ENCODE measurements at places on chromosomes 2 and 18.

- no peak for DNase-seq
Observed at GRCh38 chr2:23231865-23232264, 153.1 kb upstream of the KLHL29 start.

- no peak for DNase-seq
Observed at GRCh38 chr18:22432657-22433137, 15.0 kb upstream of the CTAGE1 start.

DNA sequence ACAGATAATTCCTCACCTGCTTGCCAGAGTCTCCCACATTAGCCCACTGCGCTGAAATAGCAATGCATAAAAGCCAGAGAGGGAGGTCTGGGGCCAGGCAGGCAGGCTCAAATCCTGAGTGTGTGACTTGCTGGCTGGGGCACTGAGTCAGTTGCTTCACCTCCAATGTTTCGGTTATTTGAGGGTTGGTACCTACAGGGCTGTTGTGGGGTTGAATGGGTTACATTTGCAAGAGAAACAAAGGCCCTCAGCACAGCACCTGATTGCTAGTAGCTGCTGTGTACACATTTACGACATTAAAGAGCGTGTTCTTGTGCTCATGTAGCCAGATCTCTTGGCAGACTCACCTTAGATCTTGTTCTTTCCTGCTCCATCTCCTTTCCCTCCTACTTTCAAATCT is 34.1 kb upstream of the FAM110C start:
- no peak for DNase-seq

DNA sequence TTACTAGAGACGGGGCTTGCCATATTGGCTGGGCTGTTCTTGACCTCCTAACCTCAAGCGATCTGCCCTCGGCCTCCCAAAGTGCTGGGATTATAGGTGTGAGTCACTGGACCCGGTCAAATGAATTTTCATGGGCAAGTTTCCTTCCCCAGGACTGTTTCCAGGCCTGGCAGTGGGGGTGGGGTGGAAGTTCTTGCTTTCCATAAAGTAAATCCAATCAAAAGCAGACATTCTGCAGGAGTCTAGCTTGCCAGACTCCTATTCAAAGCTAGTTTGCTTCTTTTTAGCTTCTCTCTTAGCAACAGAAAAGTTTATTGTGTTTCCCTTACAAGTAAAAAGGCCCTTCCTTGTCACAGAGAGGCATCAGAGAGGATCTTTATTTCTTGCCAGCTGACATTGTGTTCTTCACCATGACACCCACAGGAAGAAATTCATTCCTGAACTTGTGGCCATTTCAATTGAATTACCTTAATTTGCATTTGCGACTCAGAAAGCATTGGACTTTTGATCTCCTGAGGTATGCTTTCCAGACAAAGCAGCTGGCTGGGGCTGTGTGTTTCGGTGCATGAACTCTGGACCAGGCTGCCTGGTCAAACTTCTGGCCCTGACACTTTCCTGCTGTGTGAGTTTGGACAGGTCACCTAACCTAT is 37.9 kb downstream of the LYPD1 start:
- DNase-seq: no peak

DNA sequence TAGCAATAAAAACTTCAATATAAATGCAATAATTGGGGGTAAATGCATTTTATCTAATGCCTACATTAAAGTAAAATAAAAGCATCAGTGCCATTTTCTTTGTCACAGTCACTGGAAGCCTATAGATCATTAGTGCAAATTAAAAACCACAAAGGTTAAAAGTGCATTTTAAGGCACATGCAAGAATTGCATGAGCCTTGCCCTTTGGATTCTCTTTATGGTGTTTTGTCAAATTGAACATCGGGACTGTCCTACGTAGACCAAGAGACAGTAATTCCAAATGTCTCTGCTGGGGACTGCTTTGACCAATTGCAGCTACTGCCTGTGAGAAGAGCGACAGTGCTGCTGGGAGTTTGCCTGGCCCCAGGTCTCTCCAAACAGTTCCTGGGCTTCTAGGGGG is 130.3 kb upstream of the SATB2 start:
- no peak for DNase-seq

GRCh38 chr18:598124-598589 is 1.4 kb downstream of the CLUL1 start:
- DNase-seq: no peak

DNA sequence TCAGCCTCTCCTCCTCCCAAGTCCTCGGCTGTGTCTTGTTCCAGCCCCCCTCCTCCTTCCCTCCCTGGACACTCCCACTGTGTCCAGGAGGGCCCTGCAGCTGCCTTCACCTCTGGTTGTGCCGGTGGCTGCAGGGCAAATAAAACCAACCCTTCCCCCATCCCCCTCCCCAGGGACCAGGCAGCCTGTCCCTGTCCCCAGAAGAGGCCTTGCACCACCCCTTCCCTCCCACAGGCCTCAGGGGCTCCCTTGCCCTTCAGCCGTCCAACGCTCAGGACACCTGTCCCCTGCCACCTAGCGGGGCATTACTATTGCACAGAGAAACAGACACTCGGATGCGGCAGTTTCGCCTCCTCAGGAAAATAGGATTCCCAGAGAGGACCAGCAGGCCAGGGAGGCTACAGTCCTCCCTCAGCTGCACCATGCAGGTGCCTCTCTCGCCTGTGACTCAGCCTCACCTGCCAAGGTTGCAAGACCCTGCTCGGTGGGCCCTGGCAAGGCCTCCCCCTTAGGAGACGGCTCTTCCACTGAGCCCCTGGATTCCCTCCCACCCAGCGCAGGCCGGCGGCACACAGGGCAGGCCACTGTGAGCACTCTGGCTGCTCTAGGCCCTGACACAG is 5.5 kb upstream of the GPC1 start:
- no peak for DNase-seq

- DNase-seq: no peak
Observed at GRCh38 chr2:64474121-64474571, 20.2 kb downstream of the LGALSL start.

GRCh38 chr2:45612731-45613130 is 1.7 kb upstream of the SRBD1 start:
- no peak for DNase-seq

DNA sequence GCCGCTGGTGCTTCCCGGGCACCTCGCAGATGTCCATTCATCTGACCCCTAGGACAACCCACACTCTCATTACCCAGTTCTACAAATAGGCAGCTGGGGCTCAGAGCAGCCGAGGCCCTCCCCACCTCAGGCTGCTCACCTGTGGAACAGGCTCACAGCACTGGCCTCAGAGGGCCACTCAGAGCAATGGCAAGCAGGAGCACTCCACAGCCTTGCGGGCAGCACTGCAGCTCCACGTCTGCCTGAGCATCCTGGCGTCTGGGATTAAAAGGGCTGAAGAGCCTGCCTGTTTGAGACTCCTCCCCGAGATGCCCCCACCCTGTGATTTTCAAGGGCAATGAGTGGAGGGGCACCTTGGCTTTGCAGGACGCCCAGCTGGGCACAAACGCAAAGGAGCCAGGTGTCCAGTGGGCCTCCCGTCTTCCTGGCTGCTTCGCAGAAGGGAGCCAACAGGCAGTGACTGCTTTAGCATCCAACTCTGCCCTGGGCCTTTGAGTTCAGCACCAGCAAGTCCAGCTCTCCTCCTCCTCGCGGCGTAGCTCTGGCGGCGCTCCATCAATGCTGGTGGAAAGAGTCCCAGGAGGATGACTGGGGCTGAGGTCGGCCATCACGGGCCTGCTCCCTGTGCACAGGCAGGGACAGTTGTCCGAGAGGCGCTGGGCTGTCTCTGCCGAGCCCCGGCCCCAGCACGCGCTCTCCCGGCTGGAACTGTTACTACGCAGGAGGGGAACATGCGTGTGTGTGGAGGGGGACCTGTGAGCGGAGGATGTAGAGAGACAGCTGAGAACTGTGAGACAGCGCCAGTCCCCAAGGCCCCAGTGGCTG is 297.2 kb downstream of the NDUFA10 start:
- DNase-seq: no peak

GRCh38 chr2:161283926-161284325 is 24.3 kb upstream of the PSMD14 start:
- DNase-seq: no peak

GRCh38 chr2:17571681-17572080 is 31.2 kb downstream of the VSNL1 start:
- DNase-seq: no peak

- no peak for DNase-seq
Observed at GRCh38 chr2:21203976-21204375, 80.2 kb downstream of the TDRD15 start.

GRCh38 chr2:19643117-19643518 is 258.7 kb downstream of the TTC32 start:
- no peak for DNase-seq

- DNase-seq: no peak
Observed at GRCh38 chr18:34772887-34773286, 62.8 kb downstream of the DTNA start.

DNA sequence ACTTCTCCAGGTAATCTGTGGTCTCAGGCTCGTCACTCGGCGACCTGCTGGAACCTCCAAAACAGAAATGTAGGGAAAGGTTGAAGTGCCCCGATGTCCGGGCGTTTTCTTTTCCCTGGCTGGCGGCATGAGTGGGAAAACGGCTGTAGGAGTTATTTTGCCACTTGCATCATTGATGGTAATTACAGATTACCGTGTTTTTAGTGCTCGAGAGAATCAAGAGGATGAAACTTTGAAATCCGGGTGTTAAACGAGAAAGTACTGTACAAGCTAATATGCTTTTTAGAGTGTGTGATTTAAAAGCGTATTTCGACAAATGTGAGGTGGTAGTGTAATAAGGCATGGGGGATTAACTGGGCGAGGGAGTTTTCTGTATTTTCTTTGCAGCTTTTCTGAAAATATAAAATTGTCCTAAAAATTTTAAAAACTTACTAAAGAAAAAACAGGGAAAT is 819 bp downstream of the GRHL1 start:
- no peak for DNase-seq

DNA sequence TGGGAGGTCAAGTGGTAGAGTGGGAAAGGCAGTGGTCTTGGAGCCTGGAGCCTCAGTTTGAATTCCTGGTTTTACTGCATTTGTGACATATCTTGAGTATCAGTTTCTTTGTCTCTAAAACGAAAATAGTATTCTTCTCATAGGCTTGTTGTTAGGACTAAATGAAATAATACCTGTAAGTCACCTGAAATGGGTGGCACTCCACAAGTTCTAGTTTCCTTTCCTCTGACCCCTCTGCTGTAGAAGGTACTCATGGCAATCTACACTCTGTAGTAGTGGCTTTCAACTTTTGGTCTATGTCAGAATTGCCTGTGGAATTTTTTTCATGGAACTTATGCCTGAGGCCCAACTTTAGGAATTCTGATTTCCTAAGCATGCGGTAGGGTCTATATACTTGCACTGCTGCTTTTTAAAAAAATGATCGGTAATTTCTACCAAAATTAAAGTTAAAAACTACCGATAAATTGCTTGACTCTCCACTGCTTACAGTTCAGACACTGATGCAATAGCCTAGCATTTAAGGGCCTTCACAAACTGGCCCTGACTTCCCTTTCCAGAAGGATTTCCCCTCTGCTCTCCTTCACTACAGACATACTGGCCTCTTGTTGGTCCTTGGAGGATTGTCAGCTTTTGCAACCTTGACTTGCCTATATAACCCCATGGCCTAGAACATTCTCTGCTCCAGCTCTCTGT is 47.2 kb downstream of the PLEK start:
- no peak for DNase-seq

- no peak for DNase-seq
Observed at GRCh38 chr2:181872178-181872577, 19.4 kb upstream of the ITPRID2 start.

DNA sequence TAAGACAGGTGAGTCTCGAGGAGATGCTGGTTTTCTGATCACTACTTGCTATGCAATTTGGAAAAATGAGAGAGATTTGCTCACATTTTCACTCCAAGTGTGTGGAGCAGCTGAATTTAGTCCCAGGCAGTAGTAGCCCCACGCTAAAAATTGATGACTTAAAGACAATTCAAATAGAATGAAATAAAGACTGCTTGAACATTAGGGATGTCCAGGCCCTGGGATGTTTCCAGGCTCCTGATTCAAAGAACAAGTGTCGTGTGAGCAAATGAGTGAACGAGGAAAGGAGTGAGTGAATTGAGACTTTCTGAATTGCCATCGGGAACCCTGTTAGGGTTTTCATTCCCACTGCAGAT is 37.3 kb upstream of the MRPL19 start:
- DNase-seq: no peak

All from T follicular helper cell (primary cell).